ENCODE measurements at places on chromosomes 6 and 20.

- DNase-seq = no peak
These were observed 59.3 kb upstream of the JAG1 start for GRCh38 chr20:10733122-10733521.

- no peak for DNase-seq
These were observed 40.8 kb upstream of the MAN1A1 start for GRCh38 chr6:119390247-119390793.

DNA sequence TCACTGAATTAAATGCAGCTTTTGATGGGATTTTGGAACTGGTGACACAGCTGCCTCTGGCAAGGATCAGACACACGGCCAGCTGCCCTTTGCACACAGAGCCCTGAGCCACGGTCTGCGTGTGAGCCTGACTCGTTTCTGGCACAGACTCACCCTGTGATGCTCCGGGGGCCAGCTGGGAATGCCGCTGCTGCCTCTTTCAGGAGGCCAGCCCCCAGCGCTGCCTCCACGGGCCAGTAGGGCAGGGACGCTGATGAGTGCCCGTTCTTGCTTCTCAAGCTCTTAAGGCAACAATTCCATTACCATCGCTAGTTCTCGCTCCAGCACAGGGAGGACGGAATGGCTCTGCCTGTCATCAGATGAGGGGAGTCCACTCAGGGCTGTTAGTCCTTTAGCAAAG lies 61.6 kb downstream of the IRF4 start:
- no peak for DNase-seq

GRCh38 chr6:112320561-112321318 lies 26.4 kb upstream of the RFPL4B start:
- no peak for DNase-seq

DNA sequence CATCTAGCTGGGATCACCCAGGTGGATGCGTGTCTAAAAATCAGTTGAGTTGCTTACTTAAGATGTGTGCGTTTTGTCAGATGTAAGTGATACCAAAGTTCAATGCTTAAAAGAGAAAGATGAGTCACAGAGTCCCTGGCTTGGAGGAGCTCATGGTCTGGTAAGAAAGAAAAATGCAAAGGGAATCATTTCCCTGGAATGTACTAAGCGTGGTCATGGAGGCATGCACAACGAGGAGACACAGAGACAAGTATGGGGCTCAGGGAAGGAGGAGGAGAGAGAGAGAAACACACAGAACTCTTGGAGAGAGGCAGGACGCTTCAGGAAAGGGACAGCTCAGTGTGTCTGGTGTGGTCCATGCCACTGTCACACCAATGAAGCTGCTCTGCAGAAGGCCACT lies 186.9 kb upstream of the GMDS start:
- no peak for DNase-seq

DNA sequence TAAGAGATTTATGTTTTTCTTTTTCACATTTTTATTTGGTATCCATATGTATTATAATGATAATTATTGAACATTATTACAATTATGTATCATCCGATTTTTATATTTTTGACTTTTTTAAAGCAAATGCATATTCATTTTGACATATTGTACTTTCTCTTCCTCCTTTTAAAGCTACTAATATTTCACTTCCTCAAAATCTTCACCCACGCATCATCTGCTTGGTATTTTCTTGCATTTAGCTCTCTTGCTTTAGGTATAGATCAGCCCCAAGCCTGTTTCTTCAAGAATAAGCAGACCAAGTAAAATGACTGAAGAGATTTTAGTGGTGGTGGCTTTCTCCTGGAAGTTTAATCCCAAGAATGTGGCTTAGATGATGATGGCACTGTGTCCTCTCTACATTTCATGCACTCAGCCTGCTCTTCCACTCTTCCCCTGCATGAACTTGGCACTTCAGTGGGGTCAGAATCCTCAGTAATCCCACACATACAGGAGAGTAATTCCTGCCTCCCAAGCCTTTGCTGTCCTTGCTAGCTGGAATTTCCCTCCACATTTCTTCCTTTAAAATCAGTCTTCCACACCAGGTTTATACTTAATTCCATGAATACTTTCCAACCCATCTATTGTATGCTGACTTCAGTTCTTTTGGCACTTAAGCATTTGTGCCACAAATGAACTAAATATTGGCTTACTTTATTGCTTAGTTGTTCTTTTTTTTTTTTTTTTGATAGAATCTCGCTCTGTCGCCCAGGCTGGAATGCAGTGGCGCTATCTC lies 8.2 kb downstream of the NCOA7 start:
- no peak for DNase-seq

DNA sequence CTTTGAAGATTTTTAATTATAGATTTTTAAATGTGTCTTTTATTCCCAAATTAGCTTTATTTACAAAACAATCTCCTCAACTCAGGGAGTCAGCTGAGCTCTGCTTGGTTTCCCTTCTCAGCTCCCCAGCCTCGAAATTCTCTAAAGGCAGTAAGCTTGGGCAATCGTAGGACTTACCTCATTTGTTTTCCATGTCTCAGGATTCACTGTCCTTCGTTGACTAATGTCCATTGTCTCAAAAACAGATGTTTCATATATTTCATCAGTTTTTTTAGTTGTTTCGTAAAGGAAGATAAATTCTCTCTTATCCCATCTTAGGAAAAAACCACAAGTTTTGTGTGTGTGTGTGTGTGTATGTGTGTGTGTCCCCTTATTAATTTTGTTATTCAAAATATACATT lies 102.2 kb upstream of the ADGRF1 start:
- no peak for DNase-seq

GRCh38 chr6:12473494-12473893 lies 183.3 kb downstream of the EDN1 start:
- no peak for DNase-seq

DNA sequence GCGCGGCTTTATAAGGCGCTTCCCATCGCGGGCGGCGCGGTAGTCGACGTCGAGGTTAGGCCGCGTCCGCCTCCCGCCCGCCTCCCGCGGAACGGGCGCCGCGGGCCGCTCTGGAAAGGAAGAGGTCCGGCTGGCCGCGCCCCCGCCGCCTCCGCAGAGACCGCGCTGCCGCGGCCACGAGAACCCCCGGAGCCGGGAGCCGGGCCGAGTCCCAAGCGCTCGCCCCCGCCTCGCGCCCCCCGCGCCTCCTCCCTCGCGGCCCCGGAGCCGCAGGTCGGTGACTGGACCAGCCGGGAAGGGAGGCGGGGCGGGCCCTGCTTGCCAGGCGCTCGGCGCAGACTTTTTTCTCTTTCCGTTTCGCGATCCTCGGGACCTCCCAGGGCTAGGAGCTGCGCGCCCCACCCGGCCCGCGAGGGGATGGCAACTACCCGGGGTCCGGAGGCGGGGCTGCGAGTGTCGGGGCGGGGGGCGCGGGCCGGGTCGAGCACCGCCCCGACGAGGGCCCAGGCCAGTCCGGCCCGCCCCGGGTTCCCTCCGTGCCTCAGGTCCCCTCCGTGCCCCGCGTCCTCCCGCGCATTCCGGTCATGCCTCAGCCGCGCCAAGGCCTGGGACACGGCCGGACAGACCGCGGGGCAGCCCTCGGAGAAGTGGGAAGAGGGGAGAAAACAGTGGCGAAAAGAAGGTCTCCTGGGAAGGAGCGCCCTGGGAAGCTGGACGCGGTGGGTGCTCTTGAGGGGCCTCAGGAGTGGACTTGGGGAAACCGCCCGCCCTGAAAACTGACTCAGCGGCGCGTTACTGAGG lies 417 bp upstream of the PXDC1 start:
- no peak for DNase-seq

DNA sequence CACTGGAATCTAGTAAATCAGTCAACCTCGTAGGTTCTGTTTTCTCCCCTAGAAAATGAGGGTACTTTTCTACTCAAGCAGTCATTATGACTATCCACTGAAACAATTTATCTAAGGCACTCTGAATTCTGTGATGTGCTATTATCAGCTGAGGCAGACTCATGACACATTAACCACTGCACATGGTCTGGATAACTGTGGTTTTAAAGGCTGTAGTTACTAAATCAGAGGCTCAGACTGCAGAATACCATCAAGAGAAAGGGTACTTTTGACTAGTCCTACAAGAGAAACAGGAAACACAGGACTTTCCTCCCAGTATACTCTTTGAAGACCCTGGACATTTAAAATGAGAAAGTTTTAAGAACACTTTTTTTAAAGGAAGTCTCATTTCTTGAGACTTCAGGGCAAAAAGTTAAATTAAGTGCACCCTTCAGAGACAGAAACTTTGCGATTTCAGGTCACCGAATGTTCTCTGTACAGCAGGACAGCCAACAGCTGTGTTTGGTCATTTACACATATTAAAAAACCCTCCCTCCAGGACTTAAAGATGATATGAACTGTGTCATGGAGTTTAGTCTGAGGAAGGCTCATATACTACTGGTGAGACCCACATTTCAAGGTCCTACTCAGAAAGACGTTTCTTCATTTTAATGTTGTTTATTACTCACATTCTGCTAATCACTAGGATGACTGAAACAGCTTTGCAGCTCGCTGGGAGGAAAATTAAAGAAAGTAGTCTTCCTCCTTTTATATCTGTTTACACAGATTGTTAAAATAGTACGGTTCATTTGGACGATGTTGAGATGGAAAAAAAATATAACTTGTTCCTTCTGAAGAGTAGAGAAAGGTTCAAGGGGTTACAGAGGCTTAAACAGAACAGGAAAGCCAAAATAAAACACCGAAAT lies 19.9 kb downstream of the ATXN1 start:
- DNase-seq = no peak

DNA sequence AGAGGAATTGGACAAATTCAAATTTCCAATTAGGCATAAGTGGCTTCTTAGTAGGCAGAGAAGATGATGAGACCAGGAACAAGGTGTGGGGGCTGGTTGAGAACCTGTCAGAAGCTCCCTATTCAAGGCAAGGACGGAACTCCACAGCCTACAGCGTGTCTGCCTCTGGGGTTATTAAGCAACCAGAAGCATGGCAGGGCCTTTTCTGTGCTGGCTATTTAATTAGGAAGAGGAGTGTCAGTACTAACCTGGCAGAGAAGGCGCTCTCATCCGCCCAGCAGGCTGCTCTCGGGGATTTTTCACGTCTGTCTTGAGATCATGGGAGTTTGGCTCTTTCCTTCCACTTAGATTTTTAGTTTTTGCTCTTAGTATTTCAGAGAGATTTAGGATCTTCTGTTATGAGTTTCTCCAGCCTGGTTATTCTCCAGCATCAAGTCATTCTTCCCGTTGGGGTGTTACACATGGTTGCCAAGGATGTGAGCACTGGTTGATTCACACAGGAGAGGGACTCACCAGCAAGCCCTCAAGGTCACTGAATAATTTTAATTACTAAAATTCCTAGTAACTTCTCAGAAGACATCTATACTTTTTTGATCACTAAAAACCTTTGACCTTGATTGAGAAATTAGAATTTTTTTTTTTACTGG lies 23.9 kb downstream of the ADTRP start:
- DNase-seq = no peak

DNA sequence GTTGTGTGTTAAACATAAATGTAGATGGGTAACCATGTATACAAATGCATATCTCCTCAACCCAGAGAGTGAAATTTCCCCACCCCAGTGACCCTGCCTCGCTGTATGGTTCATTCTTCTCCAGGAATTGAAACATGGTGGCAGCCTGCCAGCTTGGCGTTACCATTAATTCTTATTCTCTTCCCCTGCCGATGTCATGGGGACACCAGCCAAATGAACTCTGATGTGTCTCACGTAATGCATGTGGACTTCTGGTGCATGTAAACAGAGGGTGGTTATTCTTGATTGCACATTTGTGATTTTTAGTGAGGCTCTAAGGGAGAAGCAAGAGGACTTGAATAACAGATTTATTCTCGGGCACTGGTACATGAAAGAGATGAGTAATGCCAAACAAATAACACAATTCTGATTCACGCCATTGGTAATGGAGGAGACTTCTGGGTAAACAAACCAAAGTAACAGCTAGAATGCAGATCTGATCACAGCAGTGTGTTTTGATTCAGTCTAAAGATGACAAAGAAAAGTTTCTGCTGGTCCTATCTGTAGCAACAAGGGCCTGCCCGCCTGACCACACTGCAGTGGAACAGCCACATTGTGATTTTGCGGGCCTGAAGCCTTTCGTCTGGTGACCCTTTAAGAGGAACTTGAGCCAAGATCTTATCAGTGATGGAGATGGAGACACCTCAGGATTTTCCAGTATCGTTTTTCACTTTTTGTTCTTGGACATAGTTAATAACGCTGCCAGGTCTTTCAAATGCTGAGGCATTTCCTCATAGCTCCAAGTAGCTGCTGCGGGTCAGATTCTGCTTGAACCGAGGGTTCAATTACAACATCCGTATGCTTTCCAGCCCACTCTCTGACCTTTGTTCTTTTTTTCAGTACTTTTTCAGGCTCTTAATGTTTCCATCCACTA lies 171.8 kb upstream of the AKAP12 start:
- no peak for DNase-seq

DNA sequence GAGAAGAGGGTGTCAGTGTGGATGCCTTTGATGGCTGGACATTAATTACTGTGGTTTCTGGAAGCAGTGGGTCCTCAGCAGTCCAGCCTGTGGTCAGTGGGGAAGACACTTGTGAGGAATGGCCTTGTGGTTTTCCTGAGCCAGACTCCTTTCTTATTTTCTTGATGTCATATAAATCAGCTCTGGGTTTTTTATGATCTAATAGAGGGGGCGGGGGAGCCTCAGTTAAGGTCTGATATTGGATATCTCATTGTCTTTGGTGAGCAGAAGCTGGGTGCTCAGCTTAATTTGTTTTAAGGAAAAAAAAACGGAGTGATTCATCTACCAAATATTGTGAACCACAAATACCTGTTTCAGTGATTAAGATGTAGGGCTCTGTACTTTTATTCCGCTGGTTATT lies 62.1 kb downstream of the OTOR start:
- DNase-seq = no peak

DNA sequence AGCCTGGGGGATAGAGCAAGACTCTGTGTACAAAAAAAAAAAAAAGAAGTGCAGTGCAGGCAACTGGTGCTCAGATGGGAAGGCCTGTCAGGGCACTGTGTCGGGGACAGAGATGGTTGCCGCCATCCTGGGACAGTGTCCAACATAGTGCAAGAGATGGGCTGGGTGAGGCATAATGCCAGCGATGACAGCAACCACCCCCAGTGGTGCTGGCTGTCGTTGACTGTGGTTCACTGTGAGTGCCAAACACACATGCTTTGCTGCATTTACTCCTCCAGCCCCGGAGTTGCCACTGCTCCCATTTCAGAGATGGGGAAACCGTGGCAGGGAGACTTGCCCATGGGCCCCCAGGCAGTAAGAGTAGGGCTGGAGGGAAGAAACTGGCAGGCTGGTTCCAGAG lies 5.2 kb upstream of the C20orf203 start:
- DNase-seq = no peak

- no peak for DNase-seq
These were observed 62.7 kb downstream of the LRRC1 start for GRCh38 chr6:53857318-53858094.

- DNase-seq = no peak
These were observed 366.2 kb downstream of the TFAP2A start for GRCh38 chr6:10048370-10049297.

- no peak for DNase-seq
These were observed 60.8 kb upstream of the RPS6KA2 start for GRCh38 chr6:166687879-166688205.

DNA sequence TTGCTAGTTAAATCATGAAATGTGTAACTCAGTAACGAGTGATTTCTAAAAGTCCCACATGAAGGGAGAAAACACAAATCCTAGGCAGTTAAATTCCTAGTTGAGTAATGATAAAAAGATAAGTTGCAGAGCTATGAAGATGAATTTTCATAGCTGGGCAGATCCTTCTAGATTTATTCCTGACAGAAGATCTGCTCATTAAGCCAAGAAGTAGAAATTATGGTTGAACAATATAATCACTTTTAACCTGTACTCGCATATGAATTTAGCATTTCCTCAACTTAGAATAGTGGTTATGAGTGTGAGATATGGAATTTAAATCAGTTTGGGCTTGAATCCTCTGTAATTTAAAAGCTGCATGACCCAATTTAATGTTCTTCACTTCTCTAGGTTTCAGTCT lies 359.2 kb upstream of the HSF2 start:
- no peak for DNase-seq

Measured in NCI-H1417 treated with DMSO at 0.1 percent for 48 hours (cell line).